ENCODE measurements at places on chromosomes 2 and 18. TPM values are rescaled to one million over a fixed set of nuclear protein-coding genes. Genes with fewer than 3 reads are reported as not detected.

Gene ZC3H6
- 5.9 TPM for polyA plus RNA-seq

DNA sequence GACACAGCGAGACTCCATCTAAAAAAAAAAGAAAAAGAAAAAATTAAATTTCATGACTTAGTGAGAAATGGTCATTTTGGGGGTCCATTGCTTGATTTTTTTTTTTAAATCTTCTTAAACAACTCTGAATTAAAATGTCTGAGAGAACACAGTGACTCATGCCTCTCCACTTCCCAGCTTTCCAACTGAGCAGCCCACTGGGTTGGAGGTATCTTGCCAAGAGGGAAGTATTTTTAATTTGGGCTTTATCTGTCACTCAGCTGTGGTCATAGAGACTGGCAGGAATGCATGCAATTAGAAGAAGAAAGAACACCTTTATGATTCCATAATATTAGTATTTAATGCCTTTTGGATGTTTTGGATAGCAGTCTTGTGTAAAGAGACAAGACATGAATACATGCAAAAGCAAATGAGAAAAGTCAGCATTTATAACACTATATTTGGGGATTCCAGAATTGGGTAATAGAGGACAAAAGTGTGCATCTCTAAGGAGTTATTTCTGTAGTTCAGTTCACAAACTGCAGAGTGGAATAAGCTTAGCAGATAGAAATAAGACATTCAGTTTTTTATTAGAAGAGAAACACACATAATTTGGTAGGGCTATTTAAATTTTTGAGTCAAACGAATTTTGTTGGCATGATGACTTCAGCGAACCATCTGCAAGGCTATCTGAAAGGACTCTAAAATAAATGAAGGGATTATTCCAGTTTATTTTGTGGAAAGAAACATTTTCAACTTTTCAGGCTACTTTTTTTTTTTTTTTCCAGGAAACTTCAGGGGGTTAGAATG, 254.8 kb downstream of the TGIF1 start:
- no peak for DNase-seq

- no peak for DNase-seq
These were observed 113.6 kb upstream of the TTC39C start for GRCh38 chr18:23900994-23901393.

- DNase-seq = no peak
These were observed 227.9 kb upstream of the SPRED2 start for GRCh38 chr2:65660340-65660739.

GRCh38 chr18:6221602-6222014, 193.1 kb downstream of the L3MBTL4 start:
- no peak for DNase-seq

DNA sequence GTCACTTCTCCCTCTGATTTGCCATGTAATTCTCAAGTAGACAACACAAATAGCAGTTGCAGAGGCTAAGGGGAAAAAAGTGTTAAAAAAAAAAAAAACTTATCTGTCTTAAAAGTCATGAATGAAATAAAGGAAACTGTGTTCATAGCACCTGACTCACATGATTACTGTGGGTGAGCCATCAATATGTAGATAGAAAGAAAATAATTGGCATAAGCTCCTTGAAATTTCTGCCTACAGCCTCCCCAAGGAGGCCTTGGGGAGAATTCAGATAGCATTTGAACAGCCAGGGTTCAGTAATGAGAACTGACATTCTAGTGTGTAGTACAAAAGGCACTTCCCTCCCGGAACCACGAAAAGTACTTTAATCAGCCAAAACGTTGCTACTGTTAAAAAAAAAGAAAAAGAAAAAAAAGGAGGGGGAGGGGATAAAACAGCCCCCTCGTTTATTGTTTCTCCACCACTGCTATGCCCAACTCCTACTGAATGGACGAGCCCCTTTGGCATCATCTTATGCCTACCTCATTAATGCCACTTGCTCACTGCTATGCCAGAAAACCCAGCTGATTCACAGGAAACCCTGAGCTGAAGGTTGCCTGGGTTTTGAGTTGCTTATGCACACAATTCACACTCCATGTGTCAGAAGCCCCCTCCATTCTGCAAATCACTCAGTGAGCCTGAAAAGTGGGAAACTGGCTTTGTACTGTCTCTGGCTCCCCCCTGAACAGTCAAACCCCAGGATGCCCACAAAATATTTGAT, 65.5 kb upstream of the KLF7 start:
- no peak for DNase-seq

Gene TOGARAM2
- polyA plus RNA-seq = 1.8 TPM

DNA sequence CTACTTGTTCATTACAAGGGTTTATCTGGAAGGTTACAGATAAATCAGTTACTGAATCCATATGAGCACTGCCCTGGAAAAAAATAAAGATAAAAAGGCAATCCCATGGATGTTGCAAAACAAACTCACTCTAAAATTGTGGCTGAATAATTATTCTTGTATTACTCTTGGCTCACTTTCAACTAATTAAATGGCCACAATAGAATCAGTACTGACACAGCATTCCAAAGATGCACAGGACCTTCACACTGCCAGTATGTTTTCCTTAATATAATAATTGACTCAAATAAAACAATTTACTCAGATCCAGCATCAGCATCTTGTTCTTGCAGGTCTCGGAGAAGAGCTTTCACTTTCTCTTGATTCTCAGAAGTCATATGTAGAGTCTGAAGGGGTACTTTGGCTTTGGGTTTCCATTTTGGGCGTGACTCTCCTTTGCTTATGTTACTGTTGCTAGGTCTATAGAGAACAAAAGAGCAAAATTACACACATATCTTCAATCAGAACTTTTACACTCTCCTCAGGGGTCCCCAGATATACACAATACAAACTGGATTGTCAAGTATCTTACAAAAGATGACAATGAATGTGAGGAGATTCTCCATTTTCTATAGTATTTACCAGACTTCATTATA, 12.6 kb downstream of the DHX57 start:
- no peak for DNase-seq

Gene DOK6
- 3.6 TPM for polyA plus RNA-seq

- DNase-seq = no peak
These were observed 70.6 kb upstream of the ITGB6 start for GRCh38 chr2:160270571-160271113.

Gene AQP12A
- polyA plus RNA-seq = not detected

Gene DDX1
- polyA plus RNA-seq = 122 TPM

GRCh38 chr2:127799926-127800325, 11.0 kb downstream of the WDR33 start:
- DNase-seq = no peak

GRCh38 chr18:56515522-56515921, 122.9 kb downstream of the TXNL1 start:
- no peak for DNase-seq

GRCh38 chr2:233061591-233062450, 1.7 kb downstream of the INPP5D start:
- DNase-seq = no peak

Gene TMEM247
- not detected for polyA plus RNA-seq

GRCh38 chr2:233248999-233249398, 2.5 kb upstream of the ATG16L1 start:
- no peak for DNase-seq

- no peak for DNase-seq
These were observed 81.0 kb downstream of the SPRED2 start for GRCh38 chr2:65351234-65351947.

DNA sequence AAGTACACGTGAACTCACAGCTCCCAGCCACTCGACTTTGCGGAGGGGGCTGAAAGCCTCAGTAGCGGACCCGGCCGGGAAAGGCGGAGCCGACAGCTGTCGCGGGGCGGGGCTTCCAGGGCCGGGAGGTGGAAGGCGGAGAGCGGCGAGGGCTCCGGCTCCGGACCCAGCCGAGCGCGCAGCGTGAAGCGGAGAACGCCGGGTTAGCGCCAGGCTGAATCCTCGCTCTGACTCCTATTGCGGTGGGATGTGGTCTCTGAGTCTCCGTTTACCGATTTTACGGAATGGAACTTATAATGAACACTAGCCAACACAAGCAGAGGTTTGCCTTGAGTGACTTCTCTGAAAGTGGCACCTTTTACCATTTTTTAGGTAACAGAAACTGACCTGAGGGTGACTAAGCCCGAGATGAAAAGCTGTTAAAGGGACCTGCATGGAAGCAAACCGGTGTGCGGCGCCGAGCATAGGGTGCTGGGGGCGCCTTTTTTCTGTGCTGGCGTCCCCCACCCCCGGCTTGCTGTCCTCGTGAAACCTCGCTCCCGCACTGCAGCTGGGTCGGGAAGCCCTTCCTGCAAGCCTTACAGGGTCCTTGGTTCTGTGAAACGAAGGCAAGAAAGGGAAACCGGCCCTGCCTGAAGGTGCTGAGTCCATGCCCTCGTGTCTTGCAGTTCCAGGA, 72.9 kb downstream of the EN1 start:
- DNase-seq = peak; percentile 71

- DNase-seq = no peak
These were observed 18.9 kb downstream of the STON1 start for GRCh38 chr2:48548840-48549239.

DNA sequence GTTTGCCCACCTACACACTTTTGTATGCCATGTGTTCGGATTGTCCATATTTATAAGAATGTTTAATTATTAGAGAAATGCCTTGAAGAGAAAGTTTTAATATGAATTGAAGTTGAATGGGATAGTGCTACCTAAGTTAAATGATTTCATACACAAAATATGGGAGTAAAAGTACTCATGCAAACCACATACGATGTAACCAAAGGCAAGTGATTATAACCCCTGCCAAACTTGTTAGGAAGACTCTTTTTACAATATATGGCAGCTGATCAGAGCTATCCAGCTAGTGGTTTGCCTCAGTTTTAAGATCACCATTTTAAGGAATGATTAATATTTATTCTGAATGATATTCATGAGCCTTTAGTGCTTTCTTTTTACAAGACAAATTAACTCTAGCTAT, 106.7 kb downstream of the MYO1B start:
- DNase-seq = no peak

Gene SFTPB
- polyA plus RNA-seq = 0.04 TPM

Gene CYP27A1
- 23.8 TPM for polyA plus RNA-seq

Gene TNFAIP6
- 8.9 TPM for polyA plus RNA-seq

Gene CFC1
- not detected for polyA plus RNA-seq

DNA sequence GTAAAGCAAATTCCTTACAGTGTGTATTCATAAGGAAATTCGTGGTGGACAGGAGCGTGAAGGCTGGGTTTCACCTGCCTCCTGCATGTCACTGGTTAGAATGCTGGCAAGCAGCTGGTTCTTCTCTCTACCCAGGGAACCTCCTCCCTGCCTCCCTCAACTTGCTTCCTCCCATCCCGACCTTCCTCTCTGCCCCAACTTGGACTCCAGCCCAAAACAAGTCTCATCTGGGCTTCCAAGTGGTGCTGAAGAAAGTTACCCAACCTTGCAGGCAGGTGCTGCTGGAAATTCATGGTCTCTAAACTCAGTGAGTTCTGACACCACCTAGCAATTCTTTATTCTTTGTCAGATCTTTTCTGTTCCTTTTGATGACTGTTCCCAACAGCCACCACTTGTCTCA, 184.5 kb downstream of the BCL2 start:
- no peak for DNase-seq

GRCh38 chr2:119574108-119574815, 30.0 kb downstream of the CFAP221 start:
- no peak for DNase-seq

DNA sequence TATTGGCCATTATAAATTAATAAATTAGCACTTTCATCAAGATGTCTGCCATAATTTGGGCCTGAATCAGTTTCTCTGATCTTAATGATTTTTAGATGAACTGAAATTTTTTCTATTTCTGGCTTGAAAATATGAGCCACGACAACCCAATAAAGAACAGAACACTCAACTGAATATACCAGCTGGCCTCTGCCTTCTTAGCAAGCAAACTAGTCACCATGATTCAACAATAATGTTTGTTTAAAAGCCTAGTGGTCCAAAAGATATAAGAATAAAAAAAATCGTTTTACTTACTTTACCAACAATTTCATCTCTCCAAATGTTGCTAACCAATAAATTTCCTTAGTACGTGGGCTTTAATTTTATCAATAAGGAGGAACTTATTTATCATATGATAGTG, 66.7 kb upstream of the TTN start:
- no peak for DNase-seq

Gene CCDC142
- 6.4 TPM for polyA plus RNA-seq

Gene SLC11A1
- 0.31 TPM for polyA plus RNA-seq

DNA sequence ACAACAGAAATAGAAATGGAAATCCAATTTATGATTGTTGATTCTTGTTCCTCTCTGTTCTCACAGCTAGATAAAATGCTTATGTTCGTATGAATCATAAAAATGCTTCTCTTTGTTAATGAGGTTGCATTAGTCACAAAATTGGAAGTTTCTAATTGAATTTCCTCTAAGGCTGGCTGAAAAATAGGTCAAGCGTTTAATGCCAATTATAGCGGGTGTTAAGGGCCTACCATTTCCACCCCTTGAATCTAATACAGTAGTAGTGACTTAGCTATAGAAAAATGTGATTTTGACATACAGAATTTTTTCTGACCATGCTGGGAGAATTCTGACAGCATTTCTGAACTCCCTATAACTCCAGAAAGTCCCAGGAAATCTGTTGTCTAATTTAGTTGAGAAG, 107.1 kb downstream of the TTN start:
- no peak for DNase-seq
